RPMI7951 (cell line): ENCODE measurements at places on chromosomes 2 and 18. TPM values are rescaled to one million over a fixed set of nuclear protein-coding genes. Genes with fewer than 3 reads are reported as not detected.
A peak's percentile ranks its signal among the peaks of the same experiment; 100 is the strongest.

DNA sequence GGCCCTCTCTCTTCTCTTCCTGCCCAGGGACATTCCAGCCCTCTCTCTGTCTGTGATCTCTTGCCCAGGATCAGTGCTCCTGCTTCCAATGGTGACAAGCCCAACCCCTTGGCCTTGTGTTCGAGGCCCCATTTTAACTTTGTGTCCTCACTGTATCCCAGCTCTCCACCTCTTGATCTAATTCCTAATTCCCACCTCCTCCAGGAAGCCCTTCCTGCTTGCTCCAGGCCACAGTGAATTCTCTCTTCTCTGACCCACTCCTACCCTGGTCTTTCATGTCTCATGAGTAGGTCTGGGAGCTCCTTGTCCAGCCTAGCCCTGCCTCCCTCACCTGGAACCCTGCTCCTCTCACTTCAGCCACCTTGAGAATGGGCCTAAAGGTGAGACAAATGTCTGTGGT, 249.1 kb downstream of the CELF4 start:
- DNase-seq = no peak

DNA sequence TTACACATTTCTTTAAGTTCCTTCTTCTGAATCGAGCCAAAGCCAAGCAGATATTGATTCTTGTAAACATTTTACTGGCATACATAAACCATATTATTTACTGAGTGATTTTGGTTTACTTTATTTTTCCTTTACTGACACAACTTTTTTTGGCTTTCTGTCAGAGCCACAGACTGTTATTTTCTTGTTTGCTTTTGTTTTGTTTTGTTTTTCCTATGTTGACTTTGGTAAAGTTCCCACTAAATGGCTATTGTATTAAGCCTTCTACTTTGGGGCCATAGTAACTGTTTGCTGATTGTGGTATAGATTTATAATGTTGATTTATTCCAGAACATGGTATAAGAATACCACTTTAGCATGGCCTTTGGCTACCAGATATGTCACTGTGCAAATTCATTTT, 419.4 kb downstream of the DCDC2C start:
- DNase-seq = no peak

DNA sequence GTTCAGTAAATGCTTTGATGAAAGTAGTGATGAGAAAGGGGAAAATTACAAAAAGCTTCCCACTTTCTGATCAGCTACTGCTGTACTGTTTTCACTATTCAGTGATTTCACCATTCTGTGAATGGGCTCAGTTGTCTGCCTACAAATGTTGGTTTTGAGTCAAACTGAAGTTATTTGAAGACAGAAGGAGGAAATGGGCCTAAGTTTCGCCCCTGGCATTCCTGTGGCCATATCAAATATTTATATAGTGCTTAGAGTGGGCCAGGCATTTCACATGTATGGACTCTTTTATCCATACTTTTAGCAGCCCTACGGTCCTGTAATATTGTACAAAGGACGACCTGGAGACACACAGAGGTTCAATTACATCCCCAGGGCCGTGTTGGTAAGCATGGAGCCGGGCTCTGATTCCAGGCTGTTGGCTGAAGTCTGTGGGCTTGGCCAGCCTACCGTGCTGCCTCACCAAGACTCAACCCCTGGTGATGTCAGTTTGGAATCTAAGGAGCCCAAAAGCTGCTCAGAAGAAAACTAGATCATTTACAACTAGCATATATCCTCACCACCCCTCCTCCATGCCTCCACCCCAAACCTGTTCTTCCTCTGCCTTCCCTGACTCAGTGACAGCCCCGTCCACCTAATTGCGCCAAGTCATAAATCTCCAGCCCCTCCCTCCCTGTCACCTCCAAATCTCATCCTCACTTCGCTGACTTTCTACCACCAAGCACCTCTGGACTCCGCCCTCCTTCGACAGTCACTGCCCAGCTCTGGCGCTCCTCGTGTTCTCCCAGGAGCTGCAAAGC, 10.1 kb upstream of the GRHL1 start:
- DNase-seq = peak; percentile 66

- peak; percentile 40 for DNase-seq
Measured at GRCh38 chr2:174544156-174544555, 53.4 kb downstream of the WIPF1 start.

GRCh38 chr2:161250864-161251436, 57.3 kb upstream of the PSMD14 start:
- peak; percentile 51 for DNase-seq

DNA sequence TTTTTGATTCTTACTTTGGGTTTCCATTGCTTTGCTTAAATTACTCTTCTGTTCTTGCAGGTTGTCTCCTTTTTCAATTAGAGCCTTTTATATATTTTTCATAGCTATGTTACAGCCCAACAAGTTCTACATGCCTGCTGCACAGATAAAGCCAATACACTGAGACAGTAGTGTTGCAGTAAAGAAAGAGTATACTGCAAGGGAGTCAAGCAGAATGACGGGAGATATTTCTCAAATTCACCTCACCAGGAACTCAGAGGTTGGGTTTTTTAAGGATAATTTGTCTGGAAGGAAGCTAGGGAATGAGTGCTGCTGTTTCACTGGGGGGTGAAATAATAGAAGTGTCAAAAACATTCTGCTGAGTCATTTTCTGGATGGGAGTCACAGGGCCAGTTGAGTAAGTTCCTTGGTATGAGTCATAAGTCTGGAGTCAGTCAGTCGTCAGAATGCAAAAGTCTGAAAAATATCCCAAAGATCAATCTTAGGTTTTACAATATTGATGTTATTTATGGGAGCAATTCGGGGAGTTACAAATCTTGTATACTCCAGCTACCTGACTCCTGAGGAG, 193.0 kb upstream of the RGPD4 start:
- peak; percentile 94 for DNase-seq

GRCh38 chr18:8328126-8328525, 281.1 kb upstream of the RAB12 start:
- DNase-seq = no peak

DNA sequence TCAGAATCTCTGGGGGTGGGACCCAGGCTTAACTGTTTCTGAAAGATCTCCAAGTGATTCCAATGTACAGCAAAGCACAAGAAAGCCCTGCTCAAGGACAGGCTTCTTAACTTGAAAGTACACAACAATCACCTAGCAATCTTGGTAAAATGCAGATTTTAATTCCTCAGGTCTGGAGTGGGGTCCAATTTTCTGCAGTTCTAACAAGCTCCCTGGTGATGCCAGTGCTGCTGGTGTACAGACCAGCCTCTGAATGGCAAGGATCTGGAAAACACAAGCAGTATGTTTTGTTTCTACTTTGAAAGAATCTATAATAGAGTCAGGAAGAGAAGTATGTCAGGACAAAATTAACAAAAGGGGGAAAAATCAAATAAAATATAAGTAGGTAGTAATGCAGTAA, 7.8 kb upstream of the TMEM163 start:
- DNase-seq = no peak

- no peak for DNase-seq
Measured at GRCh38 chr18:33830213-33830612, 252.2 kb downstream of the ASXL3 start.

- DNase-seq = no peak
Measured at GRCh38 chr2:196914867-196915460, 11.5 kb downstream of the PGAP1 start.

GRCh38 chr2:1755436-1756191, 11.3 kb upstream of the PXDN start:
- peak; percentile 100 for DNase-seq

The OSBPL1A gene
- 30.3 and 35.4 TPM in 2 replicates for total RNA-seq

The SLC4A3 gene
- 2.8 and 3.0 TPM in 2 replicates for total RNA-seq

The CDC42EP3 gene
- 40.9 and 52.5 TPM in 2 replicates for total RNA-seq
